ENCODE measurements at places on chromosomes 11 and 22. TPM values are rescaled to one million over a fixed set of nuclear protein-coding genes. Genes with fewer than 3 reads are reported as not detected.
A peak's percentile ranks its signal among the peaks of the same experiment; 100 is the strongest.

- DNase-seq: no peak
Measured at GRCh38 chr11:85359859-85360258, 267.3 kb downstream of the DLG2 start.

DNA sequence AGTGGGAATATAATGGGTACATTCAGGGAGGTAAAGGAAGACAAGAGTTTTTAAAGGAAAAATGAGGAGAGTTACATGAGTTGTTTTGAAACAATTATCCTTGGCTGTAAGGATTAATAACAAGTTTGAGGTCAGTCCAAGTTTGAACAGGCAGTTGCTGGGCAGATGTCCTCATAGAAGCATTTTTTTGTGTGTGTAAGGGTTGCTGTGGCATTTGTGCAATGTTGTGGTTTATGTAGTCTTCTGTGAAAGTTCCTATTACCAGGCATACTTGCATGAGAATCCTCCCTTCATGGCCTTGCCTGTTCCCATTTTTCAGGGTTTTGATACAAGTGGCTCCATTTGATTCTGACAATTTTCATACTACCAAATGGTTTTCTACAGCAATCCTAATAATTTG is 400.2 kb downstream of the KCNA4 start:
- no peak for DNase-seq

- DNase-seq: no peak
Measured at GRCh38 chr22:19772673-19773469, 12.3 kb downstream of the TBX1 start.

GRCh38 chr11:55949330-55949729 is 13.1 kb upstream of the OR5I1 start:
- no peak for DNase-seq

DNA sequence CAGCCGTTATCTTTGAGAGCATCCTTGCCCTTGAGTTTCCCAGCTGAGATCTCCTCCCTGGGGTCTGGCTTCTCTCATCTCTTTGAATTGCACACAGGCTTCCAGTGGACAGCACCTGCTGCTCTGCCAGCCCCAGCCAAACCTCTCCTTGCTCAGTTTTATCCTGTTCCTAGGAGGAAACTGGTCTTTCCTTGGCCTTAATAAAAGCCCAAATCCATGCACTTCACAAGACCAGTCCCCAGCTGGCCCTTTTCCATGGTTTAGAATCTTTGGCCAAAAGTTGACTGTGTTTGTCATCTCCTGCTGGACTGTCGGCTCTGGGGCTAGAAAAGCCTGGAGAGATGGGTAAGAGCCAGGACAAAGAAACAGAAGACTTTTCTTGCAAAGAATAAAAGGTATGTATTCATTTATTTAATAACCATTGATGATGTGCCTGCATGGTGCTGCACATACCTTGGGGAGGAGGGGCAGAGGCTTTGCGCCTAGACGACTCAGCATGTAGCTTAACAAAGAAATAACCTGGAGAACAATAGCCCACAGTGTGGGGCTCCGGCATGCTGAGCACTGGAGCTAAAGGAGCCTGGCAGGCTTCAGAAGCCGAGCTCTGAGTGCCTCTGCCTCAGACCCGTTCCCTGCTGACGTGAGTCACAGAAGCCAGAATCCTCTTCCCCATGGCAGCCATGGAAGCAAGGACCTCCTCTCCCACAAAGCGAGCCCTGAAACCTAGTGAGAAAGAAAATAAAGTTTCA is 319.3 kb upstream of the B3GAT1 start:
- DNase-seq: no peak

DNA sequence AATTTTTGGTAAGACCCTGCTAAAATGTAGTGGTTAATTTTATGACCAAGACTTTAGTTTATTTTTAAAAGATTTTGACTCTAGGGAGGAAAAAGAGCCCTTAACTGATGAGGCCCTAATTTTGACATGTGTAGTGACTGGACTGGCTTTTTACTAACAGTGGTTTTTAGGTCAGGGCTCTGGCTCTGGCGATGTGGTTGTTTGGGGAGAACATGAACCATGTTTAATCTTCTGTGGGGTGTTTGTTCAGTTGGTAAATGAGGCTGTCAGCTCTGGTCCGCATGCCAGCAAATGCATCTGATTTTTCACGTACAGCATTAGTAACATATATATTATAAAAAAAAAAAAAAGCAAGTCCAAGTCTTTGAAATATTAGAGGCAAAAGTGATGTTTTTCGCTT is 104.3 kb downstream of the EXT2 start:
- no peak for DNase-seq

PATE4 gene
- not detected for total RNA-seq

- no peak for DNase-seq
Measured at GRCh38 chr11:27875831-27876775, 175.8 kb upstream of the BDNF start.

PHOX2A gene
- not detected for total RNA-seq

DNA sequence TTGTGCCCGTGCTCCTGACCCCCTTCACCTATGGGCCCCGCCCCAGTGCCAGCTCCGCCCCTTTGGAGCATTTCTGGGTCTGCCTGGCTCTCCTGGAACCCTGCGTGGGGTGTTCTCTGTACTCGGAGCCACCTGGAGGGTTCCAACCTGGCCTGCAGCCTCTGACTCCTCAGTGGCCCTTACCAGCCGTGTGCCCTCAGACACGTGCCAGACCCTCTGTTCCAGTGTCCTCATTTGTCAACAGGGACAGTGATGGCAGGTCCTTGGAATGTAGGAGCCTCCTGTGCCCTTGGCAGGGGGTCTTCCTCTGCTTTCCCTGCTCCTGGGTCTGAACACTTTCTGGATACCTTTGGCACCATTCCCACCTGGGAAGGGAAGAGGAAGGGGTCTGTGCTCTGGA is 96.4 kb downstream of the CACNA1I start:
- no peak for DNase-seq

NXPE1 gene
- not detected for total RNA-seq

GRCh38 chr11:71267807-71268421 is 15.5 kb upstream of the SHANK2 start:
- DNase-seq: no peak

SCN3B gene
- total RNA-seq: not detected

OR4A16 gene
- total RNA-seq: not detected

- DNase-seq: no peak
Measured at GRCh38 chr11:120511820-120512738, 531 bp downstream of the GRIK4 start.

SLC7A4 gene
- 0.09 TPM for total RNA-seq

GRCh38 chr11:4072668-4073285 is 21.8 kb upstream of the RRM1 start:
- peak; percentile 89 for DNase-seq

- no peak for DNase-seq
Measured at GRCh38 chr22:17172029-17172833, 13.2 kb upstream of the HDHD5 start.

OR2D2 gene
- total RNA-seq: not detected

DNA sequence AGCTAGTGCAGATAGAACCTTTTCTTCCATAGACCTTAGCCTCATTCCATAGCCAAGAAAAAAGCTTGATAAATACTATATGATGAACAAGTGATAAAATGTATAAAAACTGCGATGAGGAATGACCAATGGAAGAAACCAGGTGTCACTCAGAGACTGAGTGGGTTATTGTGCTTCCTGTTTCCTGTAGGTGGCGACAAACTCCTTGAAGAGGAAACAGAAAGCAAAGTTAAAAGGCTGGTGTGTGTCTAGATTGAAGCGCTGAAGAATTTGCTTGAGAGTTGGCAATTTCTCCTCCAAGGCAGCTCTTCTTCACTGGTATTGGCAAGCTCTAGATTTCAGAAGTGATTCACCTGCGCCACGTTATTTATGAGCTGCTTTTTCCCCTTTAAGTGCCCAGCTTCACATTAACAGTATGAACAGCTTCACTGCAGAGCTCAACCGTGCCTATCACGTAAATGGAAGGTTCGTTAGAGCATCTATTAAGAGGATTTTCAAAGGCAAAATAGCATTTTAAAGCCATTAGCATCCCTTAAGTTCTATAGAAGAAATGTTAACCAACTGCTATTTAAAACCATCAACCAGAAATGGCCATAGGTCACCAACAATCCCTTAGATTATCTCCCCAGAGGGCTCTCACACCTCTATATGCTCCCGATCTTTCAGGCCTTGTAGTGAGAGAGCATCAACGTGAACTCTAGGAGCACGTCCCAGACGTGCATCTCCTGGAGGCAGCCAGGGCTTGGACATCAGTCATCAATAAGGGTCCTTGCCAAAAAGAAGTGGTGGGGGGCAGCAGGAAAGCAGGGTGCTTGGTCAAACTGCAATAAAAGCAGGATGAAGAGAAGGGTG is 179.4 kb downstream of the CADM1 start:
- DNase-seq: peak; percentile 23

OR8A1 gene
- total RNA-seq: not detected

- DNase-seq: no peak
Measured at GRCh38 chr11:115612046-115612730, 108.0 kb upstream of the CADM1 start.

- no peak for DNase-seq
Measured at GRCh38 chr22:30552719-30553118, 6.2 kb upstream of the SEC14L6 start.

GRCh38 chr22:36343070-36343719 is 44.6 kb downstream of the MYH9 start:
- DNase-seq: no peak

Data from fibroblast of the aortic adventitia (primary cell).